Suprapubic skin (tissue), 4 donors: ENCODE measurements at places on chromosomes 6 and 20.
A peak's percentile ranks its signal among the peaks of the same experiment; 100 is the strongest.

GRCh38 chr6:119312441-119312840, 37.1 kb downstream of the MAN1A1 start:
- H3K4me1 ChIP-seq: peaks cover 39% of the 10 kb centered on the region
- no peaks in the 10 kb centered on the region for H3K36me3 ChIP-seq
- no peak overlapping the region for H3K4me3 ChIP-seq
- DNase-seq: no peak

GRCh38 chr6:18601516-18602020, 214.4 kb downstream of the RNF144B start:
- no peak for DNase-seq
- no peaks in the 10 kb centered on the region for H3K27me3 ChIP-seq
- H3K27ac ChIP-seq: no peak overlapping the region

DNA sequence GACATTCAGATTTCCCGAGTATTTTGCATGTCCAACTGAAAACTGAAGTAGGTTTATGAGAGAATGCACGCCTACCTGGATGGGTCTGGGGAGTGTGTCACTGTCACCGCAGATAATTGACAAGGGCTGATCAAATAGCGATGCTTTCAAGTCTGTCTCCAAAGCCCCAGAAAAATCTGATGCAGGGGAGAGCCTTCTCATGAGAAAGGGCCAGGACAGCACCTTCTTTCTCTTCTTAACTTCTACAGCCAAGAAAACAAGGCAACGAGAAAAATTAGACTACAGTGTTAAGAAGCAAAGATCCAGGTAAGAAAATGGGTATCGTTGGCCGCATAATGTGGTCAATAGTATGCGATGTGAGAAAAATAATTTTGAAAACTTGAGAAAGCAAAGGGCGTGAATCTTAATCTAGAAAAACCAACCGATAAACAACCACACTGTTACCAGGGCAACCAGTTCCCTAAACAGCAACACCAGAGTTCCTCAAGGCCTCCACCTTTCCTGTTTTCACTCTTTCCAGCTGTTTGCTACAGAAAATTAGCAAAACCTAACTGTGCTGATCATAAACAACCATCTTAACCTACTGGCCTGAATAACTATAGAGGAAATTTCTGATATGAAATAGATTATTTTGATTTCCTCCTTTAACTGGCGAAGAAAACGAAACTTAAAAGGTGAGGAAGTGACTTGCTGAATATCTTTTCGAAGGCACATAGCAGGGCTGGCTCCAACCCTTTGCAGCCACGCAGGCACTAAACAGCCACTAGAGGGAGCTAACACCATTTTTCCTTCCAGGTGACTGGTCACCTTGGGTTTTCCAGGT, 2.6 kb downstream of the TAGAP start:
- no peaks in the 10 kb centered on the region for H3K27me3 ChIP-seq
- peak overlapping the region; percentile 37 for H3K4me3 ChIP-seq
- no peak for DNase-seq
- peak overlapping the region; percentile 57 for H3K27ac ChIP-seq
- peaks cover 30% of the 10 kb centered on the region for H3K4me1 ChIP-seq

GRCh38 chr20:38766071-38766470, 17.8 kb downstream of the ACTR5 start:
- no peak for DNase-seq
- peaks cover 8% of the 10 kb centered on the region for H3K4me1 ChIP-seq
- H3K36me3 ChIP-seq: peaks cover 97% of the 10 kb centered on the region
- H3K27ac ChIP-seq: no peak overlapping the region
- H3K4me3 ChIP-seq: no peak overlapping the region

DNA sequence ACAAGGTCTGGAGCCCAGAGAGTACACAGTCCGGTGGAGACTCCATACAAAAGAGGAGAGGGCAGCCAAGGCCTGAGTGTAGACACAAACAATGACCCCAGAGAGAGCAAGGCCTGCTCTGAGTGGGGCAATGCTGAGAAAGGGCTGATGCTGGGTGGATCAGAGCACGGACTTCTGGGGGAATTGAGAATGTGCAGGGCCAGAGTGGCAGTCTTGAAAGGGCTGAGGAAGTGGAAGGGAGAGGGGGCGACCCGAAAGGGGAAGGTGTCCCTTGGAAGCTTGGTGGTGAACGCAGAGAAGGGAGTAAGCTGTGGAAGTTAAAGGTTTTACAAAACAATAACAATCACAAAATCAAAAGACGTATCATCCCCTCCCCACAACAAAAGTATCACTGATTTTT, 12.0 kb upstream of the GRM4 start:
- peaks cover 33% of the 10 kb centered on the region for H3K27me3 ChIP-seq
- H3K36me3 ChIP-seq: no peaks in the 10 kb centered on the region
- peaks cover 10% of the 10 kb centered on the region for H3K4me1 ChIP-seq
- H3K4me3 ChIP-seq: no peak overlapping the region

GRCh38 chr20:56537997-56538396, 5.0 kb downstream of the FAM209B start:
- H3K4me1 ChIP-seq: no peaks in the 10 kb centered on the region
- H3K4me3 ChIP-seq: no peak overlapping the region
- no peaks in the 10 kb centered on the region for H3K27me3 ChIP-seq
- no peak overlapping the region for H3K27ac ChIP-seq

DNA sequence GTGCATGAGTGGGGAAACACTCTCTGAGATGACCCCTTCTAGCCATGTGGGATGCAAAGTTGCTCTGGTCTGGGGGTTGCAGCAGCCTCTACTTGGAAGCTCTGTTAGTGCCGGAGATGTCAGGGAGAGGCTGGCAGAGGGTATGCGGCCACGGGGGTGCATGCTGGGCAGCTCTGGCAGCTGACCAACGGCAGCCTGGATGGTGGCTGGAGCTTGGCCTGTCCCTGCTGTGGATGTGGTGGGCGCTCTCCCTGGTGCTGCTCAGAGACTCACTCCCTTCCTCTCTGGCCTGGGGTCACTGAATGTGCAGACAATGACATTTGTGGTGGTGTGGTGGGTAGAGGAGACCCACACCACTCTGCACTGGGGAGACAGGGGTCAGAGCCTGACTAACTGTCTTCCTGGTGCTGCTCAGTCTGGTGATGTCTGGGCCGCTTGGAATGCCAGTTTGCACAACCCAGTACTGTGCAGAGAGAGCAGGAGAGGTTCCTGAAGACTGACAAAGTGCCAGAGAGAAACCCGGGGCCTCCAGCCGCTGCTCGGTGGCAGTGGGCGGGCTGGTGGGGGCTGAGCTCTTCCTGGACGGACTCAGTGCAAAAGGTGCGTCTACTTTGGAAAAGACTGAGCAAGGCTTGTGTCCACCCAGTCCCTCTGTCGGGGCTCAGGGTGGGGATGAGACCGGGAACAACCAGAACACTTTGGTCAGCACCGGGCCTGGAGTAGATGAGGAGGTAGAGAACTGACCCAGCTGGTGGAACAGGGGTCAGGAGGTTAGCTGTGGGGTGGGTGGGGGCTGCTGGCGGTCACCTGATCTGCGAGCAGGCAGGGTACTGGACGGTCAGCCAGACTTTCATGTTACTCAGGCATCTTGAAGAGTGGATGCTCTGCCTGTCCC, 2.7 kb downstream of the MYT1 start:
- no peak overlapping the region for H3K27ac ChIP-seq
- no peak overlapping the region for H3K4me3 ChIP-seq
- no peaks in the 10 kb centered on the region for H3K4me1 ChIP-seq
- no peaks in the 10 kb centered on the region for H3K36me3 ChIP-seq
